ENCODE measurements at places on chromosomes 5 and 9.

GRCh38 chr5:73419465-73420390, 28.8 kb downstream of the FOXD1 start:
- DNase-seq, result no peak

- no peak for DNase-seq
These were observed 12.3 kb upstream of the MAP3K1 start for GRCh38 chr5:56803025-56803424.

DNA sequence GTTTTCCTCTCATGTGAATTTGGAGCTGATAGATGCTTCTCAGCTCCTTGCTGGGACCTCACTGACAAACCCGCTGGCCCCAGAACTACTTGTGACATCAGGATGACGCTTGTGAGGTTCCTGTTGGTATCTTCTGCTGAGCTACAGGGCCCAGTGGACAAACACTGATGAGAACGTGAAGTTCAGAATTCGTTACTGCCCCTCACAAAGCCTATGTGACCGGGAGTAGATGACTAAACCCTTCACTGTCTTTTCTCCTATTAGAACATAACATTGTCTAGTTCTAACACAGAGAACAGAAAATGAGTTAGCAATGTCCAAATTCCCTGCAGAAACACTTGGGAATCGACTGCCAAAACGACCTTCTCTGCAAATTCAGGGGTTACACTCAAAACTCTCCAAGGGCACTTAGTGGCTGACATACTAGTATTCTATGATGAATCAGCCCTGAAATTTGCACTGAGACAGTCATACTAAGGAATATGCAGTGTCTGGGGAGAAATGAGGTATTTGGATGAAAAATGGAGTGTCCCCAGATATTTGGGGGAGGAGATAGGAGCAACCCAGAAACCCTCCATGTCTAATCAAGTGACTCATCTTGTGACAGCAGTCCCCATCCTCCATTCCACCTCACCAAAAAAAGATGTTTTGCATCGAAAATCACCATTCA, 143.2 kb upstream of the TRIM32 start:
- no peak for DNase-seq

DNA sequence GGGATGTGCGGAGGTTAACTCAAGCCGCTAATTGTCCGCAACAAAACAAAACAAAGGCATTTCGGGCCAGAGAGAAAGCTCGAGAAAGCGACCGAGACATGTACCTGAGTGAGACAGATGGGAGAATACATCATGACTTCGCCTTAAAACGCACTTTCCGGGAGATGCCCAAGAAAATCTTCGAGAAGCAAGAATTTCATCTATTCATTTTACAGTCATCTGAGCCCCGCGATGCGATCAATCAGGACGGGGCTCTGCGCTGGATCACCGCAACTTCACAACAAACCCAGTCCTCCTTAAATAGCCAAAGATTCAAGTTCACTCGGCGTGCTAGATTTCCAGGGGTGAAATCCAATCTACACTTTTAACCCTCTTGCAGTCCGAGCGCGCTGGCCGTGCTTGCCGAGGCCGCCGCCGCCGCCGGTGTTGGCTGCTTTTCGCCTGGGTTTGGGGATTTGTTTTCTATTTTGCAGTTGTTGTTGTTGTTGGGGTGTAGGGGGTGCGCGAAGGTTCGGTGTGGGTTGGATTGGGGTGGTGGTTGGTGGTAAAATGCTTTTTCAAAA, 482 bp downstream of the NFIB start:
- peak; percentile 40 for DNase-seq

GRCh38 chr5:150122536-150123481, 32.8 kb downstream of the PDGFRB start:
- no peak for DNase-seq

- DNase-seq, result peak; percentile 21
These were observed 304.2 kb downstream of the ENC1 start for GRCh38 chr5:74336297-74336696.

GRCh38 chr5:173919443-173919842, 31.3 kb downstream of the CPEB4 start:
- no peak for DNase-seq

DNA sequence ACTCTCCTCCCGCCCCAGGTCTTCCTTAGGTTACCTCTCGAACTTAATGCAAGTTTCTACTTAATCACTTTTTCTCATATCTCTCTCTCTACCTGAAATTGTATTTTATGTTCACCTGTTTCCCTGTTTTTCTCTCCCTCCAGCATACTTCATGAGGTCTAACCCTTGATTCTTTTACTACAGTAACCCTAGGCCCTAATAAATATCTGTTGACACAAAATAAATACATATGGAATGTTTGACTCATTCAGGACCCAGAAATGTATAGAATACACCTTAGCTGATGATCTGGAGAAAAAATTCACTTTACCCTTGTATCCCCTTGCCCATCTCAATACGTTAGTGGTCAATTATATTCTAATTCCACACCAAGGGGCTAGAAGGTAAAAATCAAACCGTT, 250.9 kb upstream of the PTGER4 start:
- DNase-seq, result no peak

All from NCI-H1092 (cell line).